HTR-8/SVneo (cell line): ENCODE measurements at places on chromosomes 4 and X.

DNA sequence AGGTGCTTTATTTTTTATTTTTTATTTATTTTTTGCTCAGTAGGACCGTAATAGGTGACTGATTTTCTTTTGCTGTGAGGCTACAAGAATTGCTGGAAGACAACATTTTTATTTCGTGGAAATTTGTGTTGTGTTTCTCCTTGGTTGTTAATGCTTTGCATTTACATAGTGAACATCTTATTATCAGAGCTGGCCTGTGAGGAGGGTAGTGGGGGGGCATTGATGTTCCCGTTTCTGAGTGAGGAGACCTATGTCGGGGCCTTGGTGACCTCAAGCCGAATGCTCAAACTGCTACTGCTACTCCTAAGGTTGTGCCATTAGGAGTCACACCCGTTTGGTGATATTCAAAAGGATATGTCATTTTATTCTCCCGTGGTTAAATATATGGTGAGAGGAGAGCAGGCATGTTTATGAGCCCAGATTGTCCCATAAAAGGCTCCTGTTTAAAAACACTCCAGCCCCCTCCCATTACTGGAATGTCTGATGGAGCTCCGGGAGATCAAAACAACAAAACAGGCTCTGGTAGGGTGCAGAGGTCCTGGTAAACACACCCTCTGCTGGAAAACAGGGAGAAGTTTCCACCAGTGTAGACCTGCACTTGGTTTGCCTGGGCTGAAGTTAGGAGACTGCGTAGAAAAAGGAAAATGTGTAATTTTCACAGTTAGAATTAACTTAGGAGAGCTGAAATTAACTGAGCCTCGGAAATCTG is 5.6 kb downstream of the PDGFRA start:
- DNase-seq, result no peak

DNA sequence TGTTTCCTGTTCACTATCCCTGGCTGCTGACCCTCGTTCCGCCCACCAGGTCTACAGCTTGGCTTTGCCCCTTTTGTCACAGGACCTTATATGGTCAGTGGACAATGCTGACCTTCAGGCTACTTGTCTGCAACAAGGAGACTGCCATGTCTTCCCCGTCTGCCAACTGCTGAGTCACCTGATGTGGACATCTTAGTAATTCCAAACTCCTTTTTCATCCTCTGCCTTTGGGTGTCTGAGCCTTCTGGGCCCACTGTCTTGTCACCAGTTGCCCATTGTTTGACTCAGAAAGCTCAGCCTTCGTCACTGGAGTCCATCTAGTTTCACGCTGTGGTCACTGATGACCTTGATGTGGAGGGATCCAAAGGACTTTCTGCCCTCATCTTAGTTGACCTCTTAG is 30.2 kb downstream of the GPRIN3 start:
- DNase-seq, result no peak

DNA sequence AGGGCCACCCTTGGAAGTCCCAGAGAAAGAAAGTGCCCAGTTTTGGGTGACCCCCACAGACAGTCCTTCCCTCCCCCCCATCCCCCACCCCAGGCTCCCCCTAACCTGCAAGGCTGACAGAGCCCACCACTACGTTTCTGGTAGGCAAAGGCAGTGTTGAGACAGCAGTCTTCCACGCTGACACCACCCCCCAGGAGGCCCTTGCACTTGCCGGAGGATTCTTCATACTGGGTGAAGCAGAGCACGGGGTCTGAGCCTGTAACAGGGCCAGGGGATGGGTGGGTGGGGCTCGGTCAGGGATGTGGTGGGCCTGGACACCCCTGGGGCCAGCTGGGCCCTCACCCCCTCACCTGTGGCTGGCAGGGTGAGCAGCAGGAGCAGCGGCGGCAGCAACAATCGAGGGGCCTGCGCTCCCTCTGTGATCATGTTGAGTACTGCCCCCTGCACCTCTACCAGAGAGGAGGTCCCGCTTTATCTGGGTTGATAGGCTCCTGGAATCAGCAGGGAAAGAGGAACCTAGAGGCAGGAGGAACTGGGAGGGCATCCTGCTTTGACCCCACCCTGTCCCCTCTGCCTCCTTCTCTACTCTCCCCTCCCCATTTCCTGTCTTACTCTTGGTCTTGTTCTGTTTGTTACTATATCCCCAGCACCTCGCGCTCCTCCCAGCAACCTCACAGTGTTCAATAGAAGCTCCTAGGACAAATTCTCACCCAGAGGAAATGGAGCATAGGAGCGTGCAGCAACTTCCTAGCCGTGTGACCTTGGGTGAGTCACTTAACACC is at the start of gene CFP:
Gene CFP (minus strand): TSS at position 512 of the 782 bp plus-strand sequence. CDS start 86 bp downstream, at position 426.
- no peak for DNase-seq

DNA sequence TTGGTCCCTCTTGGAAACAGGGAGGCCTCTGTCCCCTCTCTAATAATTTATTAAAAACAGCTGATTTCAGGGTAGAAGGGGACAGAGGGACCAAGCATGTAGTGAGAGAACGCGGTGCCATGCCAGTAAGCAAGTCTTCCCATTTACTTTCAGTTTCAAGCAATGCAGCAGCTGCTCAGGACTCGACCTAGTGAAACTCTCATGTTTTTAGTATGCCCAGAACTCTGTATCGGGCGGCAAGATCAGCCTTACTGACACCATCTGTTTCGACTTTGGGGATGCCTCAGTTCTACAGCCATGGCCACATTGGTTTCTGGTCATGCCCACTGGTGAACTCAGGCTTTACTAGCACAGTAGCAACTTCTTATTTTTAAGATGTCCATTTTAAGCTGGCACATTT is 40.6 kb downstream of the ZNF81 start:
- no peak for DNase-seq

DNA sequence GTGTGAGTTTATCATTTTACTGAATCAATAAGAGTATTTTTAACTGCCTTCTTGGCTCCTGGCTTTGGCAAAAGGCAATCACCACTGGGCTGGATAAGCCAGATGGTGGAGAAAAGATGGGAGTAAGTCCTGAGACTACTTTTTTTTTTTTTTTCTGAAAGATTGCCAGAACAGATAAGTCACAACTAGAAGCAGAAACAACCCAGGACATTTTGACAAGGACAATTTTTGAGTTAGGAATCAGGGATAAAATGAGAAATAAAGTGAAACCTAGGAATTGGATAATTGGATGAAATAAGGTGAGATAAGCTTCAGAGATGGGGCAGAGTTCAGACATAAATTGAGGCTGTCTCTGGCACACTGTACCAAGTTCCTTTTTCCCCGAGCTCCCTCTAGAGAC is 471.0 kb downstream of the KLHL13 start:
- DNase-seq, result no peak

DNA sequence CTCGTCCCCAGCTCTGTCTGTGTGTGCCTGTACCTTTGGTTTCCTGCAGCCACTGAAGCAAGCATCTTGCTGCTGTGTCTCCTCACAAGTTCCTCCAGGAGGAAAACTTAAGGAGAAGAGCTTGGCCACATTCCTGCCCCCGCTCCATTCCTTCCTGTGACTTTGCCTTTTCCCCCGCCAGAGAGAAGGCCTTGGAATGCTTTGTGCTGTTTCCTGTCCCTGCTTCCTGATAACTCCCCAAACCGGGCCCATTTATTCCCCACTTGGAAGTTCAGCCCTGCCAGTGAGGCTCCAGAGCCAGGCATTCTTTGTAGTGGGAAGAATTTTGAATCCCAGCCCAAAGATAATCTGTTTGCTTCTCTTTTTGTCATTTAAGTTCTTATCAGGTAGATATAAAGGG is 33.1 kb downstream of the SMIM10L2A start:
- DNase-seq, result no peak

- DNase-seq, result no peak
These were observed 30.5 kb upstream of the COL25A1 start for GRCh38 chr4:109332926-109333464.

DNA sequence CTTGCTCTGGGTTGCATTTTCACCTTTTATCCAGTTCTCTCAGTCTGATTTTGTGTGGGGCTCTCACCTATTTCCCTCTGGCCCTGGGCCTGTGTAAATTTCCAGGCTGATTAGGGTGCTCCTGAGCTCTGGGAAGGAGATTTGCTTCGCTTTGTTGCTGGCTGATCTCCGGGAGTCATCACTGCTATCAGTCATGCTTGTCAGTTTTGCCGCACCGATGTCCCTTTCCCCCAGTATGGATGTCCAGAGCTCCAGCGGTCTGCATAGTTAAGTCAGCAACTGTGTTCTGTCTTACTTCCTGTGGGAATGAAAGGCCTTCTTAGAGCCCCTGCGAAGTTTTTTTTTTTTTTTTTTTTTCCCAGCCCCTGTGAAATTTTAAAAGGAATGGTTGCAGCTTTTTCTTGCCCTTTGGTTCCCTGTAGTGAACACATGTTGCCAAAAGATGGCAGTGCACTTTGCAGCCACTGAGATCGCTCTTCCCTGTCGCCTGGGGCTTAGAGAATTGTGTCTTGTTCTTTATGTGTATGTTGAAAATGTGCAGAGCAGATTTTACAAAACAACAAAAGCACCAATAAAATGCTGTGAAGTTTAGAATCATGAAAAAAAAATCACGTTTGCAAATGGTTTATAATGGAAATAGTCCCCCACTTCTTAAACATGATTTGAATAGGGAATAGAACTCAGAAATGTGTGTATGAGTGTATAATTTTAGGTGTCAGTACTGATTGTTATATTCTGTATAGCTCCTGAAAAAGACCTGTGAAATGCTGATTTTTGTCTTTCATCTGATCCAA is 109.1 kb upstream of the SLC4A4 start:
- DNase-seq, result peak; percentile 12
